ENCODE measurements at places on chromosomes 2 and 18. TPM values are rescaled to one million over a fixed set of nuclear protein-coding genes. Genes with fewer than 3 reads are reported as not detected.

Gene NOSTRIN
- 3.3 TPM for total RNA-seq

Gene INO80C
- 28.0 TPM for total RNA-seq

Gene LINC00305
- total RNA-seq = not detected

Gene DYNAP
- not detected for total RNA-seq

Gene GPR35
- total RNA-seq = 1.1 TPM

Gene WIPF1
- 23.0 TPM for total RNA-seq

Gene MDH1
- 233 TPM for total RNA-seq

Gene MAP3K2
- total RNA-seq = 15.0 TPM

Gene INPP1
- total RNA-seq = 31.4 TPM

Gene SH3RF3
- total RNA-seq = 0.63 TPM

Data from A549 treated with ZK216348 at 1 μM for 4 hours (cell line).